ENCODE measurements at places on chromosomes 12 and 14.
A peak's percentile ranks its signal among the peaks of the same experiment; 100 is the strongest.

DNA sequence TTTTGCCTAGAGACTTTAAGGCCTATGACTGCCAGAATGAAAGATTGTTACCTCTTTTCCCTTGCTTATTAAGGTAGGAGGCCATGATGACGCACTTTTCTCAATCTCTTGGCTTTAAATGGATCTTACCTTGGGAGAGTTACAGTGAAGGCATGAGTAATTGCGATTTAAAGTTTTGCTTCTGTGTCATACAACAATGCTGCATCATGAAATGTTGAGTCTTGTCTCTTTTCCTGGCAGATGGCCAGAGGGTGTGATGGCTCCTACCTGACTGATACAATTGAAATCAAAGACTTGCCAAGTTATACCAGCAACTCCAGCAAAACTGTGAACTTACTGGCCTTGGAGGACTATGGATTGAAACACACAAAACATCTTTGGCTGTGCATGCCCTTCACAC, 17.2 kb upstream of the LRRK2 start:
- no peak for DNase-seq

DNA sequence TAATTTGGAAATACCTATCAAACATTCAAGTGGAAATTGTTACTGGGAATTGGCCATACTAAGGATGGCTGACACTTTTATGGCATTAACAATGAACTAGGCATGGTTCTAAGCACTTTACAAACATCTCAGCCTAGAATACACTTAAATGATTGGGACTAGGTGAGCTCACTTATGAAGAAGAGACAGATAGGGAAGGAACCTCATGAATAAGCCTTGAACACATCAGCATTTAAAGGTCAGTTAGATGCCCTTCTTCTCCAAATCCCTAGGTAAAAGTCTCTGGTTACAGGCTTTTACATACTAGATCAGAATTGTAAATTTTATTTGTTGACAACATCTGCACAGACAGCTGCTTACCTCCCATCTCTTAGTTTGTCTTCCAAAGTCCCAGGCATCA, 488.6 kb downstream of the RMST start:
- no peak for DNase-seq

- DNase-seq, result no peak
Observed at GRCh38 chr12:47023311-47023710, 56.1 kb upstream of the PCED1B start.

DNA sequence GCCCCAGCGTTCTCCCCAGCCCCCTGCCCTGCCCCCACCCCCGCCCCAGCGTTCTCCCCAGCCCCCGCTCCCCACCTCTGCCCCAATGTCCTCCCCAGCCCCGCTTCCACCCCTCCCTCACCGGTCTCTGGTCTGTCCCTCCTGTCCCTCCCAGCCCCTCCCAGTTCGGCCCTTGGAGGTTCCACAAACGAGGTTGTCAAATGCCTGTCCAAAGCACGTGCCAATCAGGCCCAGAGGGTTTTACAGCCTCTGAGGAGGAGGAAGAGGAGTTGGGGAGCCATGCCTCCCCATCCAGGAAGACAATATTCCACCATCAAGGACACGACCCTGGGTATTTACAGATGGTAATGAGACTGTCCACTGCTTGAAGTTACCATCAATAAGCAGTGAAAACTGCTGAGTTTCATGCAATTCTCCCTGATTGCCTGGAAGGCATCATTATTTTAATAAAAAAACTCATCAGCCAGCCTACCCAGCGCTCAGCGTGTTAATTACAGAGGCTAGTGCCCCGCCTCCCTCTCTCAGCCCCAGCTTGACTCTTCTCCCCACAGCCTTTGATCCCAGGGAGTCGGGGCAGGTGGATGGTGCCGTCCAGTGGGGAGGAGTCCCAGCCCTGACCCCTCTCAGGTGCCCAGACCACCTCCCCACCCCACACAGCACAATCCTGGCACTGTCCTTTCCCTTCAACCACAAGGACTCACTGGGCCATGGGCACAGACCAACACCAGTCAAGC, 30.6 kb upstream of the C14orf180 start:
- no peak for DNase-seq

- no peak for DNase-seq
Observed at GRCh38 chr12:27672643-27673042, 23.6 kb upstream of the REP15 start.

GRCh38 chr12:128976120-128976738, 123.0 kb downstream of the GLT1D1 start:
- DNase-seq, result peak; percentile 55

- DNase-seq, result no peak
Observed at GRCh38 chr12:118689793-118690192, 291.5 kb upstream of the SRRM4 start.
